ENCODE measurements at places on chromosomes 2 and 18.

DNA sequence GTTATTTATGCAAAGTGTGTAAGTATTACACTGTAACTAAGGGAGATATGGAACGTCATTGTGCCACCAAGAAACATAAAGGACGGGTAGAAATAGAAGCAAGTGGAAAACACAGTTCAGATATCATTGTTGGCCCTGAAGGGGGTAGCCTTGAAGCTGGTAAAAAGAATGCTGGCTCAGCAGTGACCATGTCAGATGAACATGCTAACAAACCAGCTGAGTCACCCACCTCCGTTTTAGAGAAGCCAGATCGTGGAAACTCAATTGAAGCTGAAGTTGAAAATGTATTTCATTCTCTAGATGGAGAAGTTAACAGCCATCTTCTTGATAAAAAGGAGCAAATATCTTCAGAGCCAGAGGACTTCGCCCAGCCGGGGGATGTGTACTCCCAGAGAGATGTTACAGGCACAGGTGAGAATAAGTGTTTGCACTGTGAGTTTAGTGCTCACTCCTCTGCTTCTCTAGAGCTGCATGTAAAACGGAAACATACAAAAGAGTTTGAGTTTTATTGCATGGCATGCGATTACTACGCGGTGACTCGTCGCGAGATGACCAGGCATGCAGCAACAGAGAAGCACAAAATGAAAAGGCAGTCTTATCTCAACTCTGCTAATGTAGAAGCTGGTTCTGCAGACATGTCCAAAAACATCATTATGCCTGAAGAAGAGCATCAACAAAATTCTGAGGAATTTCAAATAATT lies 36.1 kb downstream of the ZNF407 start:
- no peak for DNase-seq

- DNase-seq, result no peak
These were observed 138.9 kb downstream of the RBMS1 start for GRCh38 chr2:160354677-160355076.

DNA sequence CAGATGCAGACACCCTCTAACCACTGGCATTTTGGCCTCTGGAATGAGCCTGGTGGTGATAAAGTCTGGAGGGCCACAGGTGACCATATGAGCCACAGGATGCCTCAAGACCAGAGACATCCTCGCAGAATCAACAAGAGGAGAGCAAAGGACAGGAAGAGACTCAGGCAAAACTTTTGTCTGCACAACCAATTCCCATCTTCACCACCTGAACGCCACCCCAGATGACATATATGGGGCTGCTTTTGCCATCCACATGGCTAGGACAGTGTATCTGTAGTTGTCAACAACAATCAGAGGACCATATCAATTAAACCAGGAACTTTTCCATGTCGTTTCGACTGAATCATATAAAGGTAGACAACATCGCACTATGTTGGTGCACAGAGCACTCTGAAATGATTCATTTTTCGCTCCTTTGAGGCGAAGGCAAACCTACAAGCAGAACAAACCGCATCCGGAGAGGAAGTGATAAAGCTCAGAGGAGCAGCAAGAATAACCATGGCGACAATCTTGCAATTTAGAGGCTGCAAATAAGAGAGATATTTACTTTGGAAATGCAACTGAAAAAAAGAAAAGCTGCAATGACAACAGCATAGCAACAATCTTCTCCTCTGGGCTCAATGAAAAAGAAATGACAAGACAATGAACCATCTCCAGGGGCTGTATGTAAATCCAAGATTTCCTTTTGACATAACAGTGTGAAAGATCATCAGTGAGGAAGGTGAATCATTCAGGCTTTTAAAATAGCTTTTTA lies 204.5 kb downstream of the ARL4C start:
- peak; percentile 33 for DNase-seq

GRCh38 chr18:78713726-78714125 lies 265.9 kb upstream of the SALL3 start:
- no peak for DNase-seq

- DNase-seq, result no peak
These were observed 513.9 kb upstream of the NETO1 start for GRCh38 chr18:73381699-73382036.

DNA sequence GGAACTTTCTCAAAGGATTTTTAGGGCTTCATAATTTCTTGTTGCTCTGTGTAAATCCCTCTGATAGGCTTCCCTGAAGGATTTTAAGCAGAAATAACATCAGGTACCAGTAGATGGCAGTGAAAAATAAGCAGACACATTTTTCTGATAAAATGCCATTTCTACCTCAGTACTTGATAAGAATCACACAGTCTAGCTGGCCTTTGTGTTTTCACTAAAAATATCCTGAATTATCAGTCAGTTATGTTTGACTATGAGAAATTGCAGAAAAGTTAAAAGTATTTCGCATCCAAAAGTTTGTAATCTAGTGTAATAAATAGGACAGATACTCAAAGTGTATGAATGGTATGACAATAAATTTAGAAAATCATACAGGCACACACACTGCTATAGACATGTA lies 68.7 kb downstream of the DNAJC10 start:
- DNase-seq, result no peak

GRCh38 chr18:48676346-48676745 lies 137.5 kb downstream of the CTIF start:
- no peak for DNase-seq

- DNase-seq, result no peak
These were observed 83.0 kb downstream of the TAF4B start for GRCh38 chr18:26309281-26309680.

- DNase-seq, result no peak
These were observed 11.1 kb downstream of the CHRNA1 start for GRCh38 chr2:174753038-174753633.

GRCh38 chr2:105290981-105291660 lies 38.4 kb downstream of the TGFBRAP1 start:
- no peak for DNase-seq

- no peak for DNase-seq
These were observed 119.0 kb upstream of the KLHL14 start for GRCh38 chr18:32891797-32892196.

DNA sequence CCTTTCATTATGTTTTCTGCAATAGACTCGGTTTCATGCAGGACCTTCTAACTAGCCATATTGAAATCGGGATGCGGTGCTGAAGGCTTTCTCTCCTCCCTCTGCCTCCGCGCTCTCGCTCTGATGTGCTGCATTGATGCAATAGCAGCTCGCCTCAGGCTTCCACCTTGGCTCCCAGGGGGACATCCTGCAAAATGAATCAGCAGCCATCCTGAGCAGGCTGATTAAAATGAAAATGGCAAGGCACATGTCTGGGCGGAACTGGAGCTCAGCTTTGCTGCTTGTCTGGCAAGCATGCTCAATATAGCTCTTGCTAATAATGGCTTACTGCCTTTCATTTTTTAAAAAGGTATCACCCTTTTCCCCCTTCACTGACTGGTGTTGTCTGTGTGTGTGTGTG lies 806 bp upstream of the MYT1L start:
- no peak for DNase-seq

DNA sequence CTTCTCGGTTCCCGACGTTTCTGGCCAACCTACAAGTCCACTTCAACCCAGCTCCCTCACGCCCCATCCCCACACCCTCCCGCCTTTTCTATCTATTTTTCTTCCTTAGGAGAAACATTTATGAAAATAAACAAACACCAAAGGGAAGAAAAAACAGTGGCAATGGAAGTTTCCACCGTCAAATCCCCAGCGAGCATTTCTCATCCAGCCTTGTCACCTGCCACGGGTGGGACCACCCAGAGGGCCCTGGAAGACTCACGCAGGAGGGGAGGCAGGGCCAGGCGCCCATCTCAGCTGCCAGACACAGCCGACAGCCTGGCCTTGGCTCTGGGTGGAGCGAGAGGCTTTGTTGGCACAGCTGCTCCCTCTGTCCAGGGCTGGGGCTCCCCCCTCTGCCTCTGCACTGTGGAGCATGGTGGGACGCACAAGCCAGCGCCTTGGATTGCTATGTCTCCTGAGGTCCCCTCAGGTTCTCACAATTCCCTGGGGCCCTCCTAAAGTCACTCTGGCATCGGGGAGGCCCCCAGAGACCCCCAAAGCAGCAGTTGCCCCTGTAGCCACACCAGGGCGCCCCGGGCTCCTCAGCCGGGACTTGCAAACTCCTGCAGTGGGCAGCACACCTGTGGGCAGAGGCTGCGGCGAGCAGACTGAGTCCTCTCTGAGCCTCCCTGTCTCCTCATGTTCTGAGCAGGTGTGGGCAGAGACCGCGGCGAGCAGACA lies 395.7 kb upstream of the SALL3 start:
- DNase-seq, result no peak

DNA sequence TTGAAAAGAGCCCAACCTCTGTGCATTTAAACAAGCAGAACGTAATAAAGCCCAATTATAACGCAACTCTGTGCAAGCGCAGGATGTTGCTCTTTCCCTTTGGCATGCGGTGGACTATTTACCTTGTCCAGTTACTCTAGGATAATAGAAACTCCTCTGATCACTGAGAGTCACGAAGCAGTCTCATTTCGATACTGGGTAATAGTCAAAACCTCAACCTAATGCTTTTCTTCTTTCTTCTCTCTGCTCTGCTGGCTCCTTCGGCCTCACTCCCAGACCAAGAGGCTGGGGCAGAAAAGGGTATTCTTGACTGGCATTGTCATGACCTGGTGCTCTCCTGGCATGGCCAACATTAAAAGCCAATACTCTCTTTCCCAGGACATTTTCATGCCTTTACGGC lies 89.7 kb upstream of the GCFC2 start:
- DNase-seq, result no peak

DNA sequence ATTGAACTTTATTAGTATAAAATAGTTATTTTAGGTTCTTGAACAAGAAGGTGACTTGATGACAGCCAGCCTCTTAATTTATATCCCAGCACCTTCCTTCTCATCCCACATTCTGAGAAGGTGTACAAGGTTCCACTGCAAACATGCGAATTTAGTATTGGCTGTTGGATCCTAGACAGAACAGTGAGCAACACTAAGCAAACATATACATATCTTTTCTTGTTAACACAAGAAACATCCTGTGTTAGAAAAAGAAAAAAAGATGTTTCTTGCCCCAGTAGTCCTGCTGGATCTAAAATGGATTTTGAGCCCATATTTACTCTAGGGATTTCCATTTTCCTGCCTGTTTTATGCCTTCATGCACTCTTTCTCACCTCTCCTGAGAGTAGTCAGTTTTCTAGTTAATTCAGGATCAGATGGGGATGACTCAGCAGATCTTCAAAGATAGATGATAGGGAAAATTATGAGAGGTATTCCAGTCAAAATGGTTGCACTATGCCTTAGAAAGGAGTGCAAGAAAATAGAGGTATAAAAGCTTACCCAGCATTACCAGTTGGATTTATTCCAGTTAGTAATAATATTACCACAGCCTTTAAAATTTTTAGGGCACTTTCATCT lies 336.5 kb downstream of the MEIS1 start:
- no peak for DNase-seq

- DNase-seq, result no peak
These were observed 82.2 kb downstream of the ASAP2 start for GRCh38 chr2:9288681-9289338.

DNA sequence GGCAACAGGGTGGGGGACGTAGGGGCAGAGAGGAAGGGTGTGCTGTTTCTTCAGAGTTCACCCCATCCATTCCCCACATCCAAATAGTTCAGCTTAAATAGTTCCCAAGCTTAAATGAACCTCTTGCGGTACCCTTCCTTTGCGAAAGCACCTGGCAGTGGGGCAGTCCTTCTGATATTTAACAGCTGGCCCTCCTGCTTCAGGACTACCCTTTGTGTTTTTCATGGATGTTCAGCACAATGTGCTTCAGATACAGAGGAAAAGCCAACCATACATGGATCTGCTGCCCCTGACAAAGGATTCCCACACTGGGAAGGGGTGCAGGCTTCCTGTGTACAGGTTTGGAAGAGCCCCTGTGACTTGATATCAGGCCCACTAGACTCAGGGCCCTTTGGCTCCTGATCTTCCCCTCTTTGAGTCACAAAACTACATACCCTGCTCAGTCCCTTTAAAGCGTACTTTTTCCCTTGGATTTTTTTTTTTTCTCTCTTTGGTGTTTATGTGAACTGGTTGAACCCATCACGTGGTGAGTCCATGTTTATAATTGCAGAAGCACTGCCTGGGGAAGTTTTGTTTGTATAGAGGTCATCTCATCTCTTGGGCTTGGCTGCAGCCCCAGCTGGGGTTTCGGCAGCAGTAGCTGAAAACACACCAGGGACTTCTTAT lies 45.3 kb upstream of the IGFBP5 start:
- DNase-seq, result no peak

- no peak for DNase-seq
These were observed 999.9 kb upstream of the CELF4 start for GRCh38 chr18:38565513-38565912.

DNA sequence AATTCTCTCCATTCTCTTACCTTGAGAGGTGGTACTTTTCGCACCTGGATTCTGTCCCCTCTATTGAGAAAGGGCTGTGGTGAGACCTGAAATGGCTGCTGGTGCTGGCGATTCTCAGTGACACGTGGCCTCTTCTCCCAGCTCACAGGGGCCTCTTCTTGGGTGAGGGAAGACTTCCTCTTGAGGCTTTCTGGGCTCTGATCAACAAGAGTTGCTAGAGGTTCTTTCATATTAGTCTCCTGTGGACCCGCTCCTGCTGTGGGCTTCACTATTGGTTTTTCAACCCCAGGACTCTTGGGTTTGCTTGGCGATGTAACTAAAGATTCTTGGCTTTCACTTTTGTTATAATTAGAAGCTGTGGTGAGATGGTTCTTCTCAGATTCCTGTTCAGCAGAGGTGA lies 76.3 kb upstream of the DTNB start:
- no peak for DNase-seq

GRCh38 chr2:186031229-186031628 lies 292.6 kb downstream of the FSIP2 start:
- DNase-seq, result no peak

- no peak for DNase-seq
These were observed 5.8 kb upstream of the OXER1 start for GRCh38 chr2:42769583-42770287.

GRCh38 chr2:42974721-42975717 lies 182.6 kb upstream of the HAAO start:
- DNase-seq, result peak; percentile 38

DNA sequence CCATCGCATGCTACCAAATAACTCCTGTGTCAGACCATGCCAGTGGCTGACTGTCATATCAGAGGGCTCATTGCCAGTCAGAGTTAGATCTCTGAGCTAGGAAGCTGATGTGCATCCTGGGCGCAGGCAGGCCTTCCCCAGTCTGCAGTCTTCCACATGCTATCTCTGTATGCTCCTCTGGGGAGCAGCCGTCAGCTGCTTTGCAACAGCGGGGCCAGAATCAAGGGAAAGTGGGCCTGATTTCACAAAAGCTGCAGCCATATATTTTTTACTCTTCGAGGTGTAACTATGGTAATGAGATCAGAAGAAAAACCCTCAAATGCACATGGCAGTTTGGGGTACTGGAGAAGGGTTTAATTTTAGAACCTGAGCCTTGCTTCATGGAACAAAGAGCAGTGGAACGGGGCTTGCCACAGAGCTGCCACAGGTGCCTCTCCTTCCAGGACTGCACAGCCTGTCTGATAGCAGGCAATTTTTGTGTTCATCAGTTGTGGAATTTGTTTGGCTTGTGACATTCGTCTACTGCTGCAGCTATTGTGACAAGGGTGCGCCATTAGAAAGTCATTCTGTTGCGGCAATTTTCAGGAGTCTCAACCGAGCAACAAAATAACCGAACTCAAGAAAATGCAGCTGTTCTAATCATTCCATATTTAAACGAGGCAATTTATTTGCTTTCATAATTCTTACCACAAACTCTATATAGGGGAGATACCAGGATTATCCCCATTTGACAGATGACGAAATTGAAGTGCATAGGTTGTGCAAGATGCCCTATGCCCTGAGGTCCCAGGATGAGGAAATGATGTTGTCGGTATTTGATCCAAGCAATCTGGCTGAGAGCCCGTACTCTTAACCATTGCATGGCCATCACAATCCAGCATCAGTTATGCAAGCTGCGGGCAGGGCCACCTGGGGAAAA lies 109.6 kb upstream of the CYRIA start:
- DNase-seq, result no peak

- DNase-seq, result no peak
These were observed 371.9 kb downstream of the NBAS start for GRCh38 chr2:15189216-15189615.

Measured in stimulated activated CD8-positive, alpha-beta memory T cell treated with anti-CD3 and anti-CD28 coated beads, Interleukin-4, amount 100 ng/mL, for 24 hours (primary cell).